ENCODE measurements at places on chromosomes 5 and 9.

- ATAC-seq, result no peak
Observed at GRCh38 chr5:179333796-179334761, 11.2 kb downstream of the ADAMTS2 start.

DNA sequence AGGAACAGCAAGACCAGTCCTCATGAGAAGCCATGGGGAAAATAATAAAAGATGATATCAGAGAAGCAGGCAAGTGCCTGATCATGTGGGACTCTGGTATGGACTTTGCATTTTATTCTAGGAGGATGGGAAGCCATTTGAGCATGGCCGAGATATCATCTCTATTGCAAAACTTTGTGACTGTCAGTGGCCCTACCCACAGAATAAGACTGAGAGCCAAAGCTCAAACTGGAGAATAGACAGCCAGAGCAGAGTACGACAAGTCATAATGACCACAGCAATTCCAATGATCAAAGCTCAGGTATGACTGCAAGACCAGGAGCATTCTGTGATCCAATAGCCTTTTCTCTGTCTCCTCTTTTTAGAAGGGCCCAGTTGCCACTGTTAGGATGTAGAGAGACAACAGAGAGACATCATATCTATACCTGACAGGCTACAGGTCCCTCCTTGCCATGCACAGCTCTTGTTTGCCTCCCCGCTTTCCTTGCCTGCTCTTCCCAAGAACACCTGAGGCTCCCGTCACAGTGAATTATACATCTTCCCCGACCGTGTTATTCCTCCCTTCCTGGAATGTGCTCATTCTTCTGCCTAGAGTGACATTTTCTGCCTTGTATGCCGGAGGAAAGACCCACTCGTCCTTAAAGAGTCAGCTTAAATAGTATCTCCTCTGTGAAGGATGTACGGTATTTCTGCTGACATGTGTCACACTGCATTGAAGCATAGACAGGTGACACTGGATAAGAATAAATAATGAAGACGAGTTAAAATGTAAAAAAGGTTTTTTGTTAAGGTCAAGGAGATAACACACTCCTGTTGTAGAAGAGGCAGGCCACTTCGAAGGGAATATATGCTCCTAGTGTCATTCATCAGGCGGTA is 248.7 kb upstream of the MAP3K1 start:
- ATAC-seq, result no peak

- no peak for ATAC-seq
Observed at GRCh38 chr5:107457138-107457537, 213.6 kb downstream of the EFNA5 start.

- ATAC-seq, result peak; percentile 90
Observed at GRCh38 chr9:125829743-125830142, 82.6 kb downstream of the PBX3 start.

- no peak for ATAC-seq
Observed at GRCh38 chr5:66958201-66958979, 238.2 kb downstream of the CD180 start.

DNA sequence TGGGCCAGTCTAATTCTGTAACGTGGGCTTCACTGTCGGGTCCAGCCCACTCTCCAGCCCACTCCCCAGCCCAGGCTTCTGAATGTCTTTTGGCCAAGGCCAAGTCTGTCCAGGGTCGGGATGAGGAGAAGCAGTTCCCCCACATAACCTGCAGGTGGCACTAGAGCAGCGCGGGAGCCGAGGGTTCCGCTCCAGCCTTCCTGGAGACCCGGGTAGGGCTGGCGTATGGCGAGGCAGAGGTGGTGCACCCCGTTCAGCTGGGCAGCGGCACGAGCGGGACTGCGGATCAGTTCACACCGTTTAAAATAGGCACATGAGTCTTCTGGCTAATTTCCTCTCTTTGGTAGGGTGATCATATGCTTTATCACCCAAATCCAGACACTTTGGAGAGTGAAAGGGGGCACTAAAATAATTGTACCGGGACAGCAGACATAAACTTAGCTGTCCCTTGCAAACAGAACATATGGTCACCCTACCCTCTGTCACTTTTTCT is 185.9 kb downstream of the MSX2 start:
- peak; percentile 38 for ATAC-seq

GRCh38 chr5:66615894-66616293 is 19.7 kb downstream of the MAST4 start:
- no peak for ATAC-seq

GRCh38 chr9:119974026-119974425 is 604.8 kb upstream of the BRINP1 start:
- ATAC-seq, result no peak

- ATAC-seq, result no peak
Observed at GRCh38 chr5:132454361-132454760, 36.2 kb downstream of the IRF1 start.

DNA sequence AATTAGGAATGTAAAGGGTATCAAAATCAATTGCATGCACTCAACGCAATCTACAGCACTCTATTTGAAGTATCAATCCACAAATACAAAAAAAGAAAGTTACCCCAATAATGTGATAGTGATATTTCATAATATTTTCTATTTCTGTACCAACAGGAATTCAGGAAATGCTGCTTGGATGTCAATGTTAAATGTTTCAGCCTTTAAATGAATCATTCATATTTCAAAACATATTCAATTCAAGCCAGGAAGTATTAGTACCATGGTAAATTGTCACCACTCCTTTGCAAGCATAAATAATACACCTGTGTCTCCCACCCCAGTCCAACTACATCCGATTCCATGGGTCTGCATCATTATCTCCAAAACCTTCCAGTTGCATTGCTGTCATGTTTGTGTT is 1185.5 kb upstream of the CDH18 start:
- no peak for ATAC-seq

- no peak for ATAC-seq
Observed at GRCh38 chr9:2936221-2936620, 92.3 kb upstream of the PUM3 start.

GRCh38 chr5:147430628-147431027 is 79.2 kb downstream of the DPYSL3 start:
- ATAC-seq, result no peak

DNA sequence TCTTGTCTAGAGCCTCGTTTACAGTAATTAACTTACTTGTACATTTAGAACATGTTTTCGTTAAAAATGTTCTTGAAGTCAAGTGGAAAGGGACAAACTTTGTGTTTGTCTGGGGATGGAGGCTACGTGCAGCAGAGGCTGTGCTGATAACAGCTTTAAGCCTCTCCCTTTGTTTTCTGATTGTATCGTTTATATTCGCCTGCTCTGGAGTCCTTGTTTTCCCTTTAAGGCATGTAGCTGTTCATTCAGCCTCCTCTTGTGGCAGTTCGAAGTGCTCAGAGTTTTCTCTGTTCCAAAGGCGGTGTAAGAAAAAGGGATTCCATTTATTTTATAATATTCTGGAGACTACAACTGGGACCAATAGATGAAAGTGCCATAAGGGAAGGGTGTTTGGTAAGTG is 1.9 kb downstream of the SLC36A1 start:
- ATAC-seq, result no peak

GRCh38 chr9:138013273-138013672 is 135.7 kb downstream of the CACNA1B start:
- ATAC-seq, result no peak

DNA sequence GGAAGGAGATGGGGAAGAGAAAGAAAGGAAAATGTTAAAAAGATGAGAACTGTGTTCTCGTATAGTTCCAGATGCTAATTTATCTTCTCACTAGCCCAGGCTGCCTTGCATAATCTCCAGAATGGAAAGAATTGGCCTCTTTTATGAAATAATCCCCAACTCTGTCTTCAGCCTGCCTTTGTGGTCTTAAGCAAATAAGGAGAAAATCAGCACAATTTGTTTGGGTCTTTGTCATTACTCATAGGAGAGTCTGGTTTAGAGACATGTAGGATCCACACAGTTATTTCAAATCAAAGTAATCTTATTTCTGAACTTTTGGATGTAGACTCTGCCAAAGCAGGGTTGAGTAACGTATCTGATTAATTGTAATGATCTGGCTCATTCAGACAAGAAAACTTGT is 50.7 kb upstream of the CAMK4 start:
- no peak for ATAC-seq

- no peak for ATAC-seq
Observed at GRCh38 chr9:108496846-108497245, 358.9 kb downstream of the ACTL7B start.

DNA sequence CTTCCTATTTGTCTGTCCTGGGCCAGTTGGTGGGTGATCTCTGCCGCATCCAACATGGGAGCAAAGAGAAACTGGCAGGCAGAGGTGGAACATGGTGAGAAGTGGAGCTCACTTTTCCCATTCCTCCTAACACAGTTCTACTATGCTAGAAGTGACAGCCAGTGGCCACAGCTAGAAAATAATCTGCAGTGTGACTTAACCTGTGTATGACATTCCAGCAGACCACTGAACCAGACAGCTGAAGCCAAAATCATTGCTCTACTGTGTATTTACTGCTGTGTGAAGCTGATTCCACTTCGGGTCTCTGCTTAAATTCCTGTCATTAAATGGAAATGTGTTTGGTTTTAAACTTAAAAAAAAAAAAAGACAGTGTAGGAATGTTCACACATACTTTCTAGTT is 523.0 kb downstream of the MTRR start:
- ATAC-seq, result no peak

DNA sequence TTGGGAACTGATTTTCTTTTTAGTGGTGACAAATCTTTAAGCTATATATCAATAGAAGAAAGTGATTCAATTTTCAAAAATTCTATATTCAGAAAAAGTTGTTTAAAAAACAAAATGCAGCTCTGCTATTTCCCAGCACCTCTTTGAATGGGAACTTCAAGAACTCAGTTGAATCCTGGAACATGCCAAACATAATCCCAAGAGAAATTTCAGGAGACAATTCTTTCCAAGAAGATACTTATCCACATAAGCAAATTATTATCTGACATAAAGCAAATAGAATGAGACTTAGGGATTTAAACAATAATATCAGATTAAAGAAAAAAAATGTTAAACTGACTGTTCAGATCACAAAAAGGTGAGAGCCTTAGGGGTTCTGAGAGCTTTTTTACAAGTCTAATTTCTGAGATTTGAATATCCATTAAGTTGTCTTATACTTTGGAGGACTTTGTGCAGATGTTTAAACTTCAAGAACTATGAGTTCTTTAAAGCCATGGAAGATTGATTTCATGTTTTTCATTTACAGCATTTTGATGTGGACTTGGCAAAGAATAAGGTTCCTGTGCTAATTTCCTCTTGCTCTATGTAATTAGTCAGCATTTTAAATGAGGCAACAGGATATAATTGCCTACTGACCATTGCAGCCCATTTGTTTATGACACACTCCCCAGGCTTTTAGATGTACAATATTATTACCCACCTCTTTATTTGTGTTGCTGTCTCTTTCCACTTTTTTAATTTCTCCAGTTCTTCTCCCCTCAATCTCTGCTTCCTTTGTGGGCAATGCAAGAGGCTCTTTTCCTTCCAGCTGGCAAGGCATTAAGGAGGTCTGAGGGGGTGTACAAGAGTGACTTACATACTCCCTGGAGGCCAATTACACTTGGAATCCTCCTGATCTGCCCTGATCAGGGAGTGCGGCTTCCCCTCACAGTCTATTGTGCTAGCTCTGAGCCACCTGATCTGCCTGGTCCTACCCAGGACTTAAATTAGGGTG is 419.1 kb downstream of the NR2F1-AS1 start:
- ATAC-seq, result no peak

GRCh38 chr5:77066823-77067442 is 20.2 kb downstream of the ZBED3 start:
- ATAC-seq, result no peak

GRCh38 chr9:10095208-10095607 is 517.6 kb downstream of the PTPRD start:
- ATAC-seq, result no peak

DNA sequence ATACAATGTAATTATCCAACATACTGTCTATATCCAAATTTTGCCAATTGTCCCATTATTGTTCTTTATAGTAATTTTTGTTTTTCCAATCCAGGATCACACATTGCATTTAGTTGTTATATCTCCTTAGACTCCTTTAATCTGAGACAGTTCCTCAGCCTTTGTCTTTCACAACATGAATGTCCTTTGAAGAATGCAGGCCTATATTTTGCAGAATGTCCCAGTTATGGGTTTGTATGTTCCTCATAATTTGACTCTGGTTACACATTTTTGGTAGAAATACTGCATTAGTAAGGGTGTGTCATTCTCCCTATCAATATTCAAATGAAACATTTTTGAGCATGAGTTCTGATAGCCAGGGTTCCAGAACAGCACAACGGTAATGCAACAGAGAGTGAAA is 6.7 kb downstream of the CD180 start:
- ATAC-seq, result no peak

GRCh38 chr5:141440341-141440740 is 10.0 kb downstream of the PCDHGA12 start:
- ATAC-seq, result no peak

DNA sequence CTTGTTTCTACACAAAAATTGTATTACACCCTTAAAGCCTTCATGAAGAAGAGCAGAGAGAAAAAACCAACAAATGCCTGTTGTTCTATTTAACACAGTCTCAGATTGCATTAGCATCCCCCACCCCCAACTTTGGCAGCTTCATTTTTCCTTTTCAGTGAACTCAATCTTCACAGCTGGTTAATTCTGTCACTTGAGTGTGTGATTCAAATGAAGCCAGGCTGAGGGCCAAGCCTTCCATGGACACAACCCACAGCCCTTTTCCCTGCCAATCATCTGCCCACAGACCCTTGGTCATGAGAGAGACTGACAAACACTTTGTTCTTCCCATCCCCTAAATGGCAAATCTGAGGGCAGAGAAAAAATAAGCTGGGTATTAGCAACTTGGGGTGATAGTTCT is 217.5 kb upstream of the NMUR2 start:
- ATAC-seq, result no peak

GRCh38 chr5:18745988-18746615 is 1111.8 kb downstream of the TAF11L14 start:
- peak; percentile 86 for ATAC-seq

- ATAC-seq, result no peak
Observed at GRCh38 chr9:15578714-15579113, 25.9 kb downstream of the CCDC171 start.

DNA sequence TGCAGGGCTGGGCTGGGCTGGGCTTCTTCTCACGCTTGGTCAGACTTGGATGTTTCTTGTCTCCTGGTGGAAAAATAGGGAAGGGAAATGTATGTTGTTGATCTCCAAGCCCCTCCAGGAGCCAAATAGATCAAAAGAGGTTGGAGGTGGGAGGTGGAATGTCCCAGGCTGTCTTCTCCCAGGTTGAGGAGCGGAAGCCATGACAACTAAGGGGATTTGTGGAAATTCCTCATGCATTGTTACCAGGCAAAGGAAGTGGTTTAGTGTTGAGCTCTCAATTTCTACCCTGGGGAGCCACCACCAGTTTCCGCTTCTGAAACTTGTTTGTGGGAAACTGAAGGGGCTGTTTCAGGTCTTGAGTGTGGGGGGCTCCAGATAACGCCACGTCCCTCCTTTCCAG is 79.0 kb downstream of the SPRY4 start:
- ATAC-seq, result no peak

GRCh38 chr5:107248066-107248695 is 422.6 kb downstream of the EFNA5 start:
- no peak for ATAC-seq

GRCh38 chr9:114424126-114424525 is 36.3 kb upstream of the AKNA start:
- ATAC-seq, result no peak

GRCh38 chr9:129309906-129310305 is 131.8 kb upstream of the IER5L start:
- no peak for ATAC-seq

GRCh38 chr9:27276193-27277030 is 20.5 kb downstream of the EQTN start:
- ATAC-seq, result no peak

GRCh38 chr5:91419571-91420537 is 36.7 kb upstream of the ARRDC3 start:
- ATAC-seq, result no peak

GRCh38 chr9:75036793-75037192 is 8.7 kb upstream of the CARNMT1 start:
- no peak for ATAC-seq

Data from activated CD4-positive, CD25-positive, alpha-beta regulatory T cell treated with anti-CD3 and anti-CD28 coated beads, Interleukin-2, amount 50 U/mL, for 24 hours (primary cell).